ENCODE measurements at places on chromosomes 5 and 9.

DNA sequence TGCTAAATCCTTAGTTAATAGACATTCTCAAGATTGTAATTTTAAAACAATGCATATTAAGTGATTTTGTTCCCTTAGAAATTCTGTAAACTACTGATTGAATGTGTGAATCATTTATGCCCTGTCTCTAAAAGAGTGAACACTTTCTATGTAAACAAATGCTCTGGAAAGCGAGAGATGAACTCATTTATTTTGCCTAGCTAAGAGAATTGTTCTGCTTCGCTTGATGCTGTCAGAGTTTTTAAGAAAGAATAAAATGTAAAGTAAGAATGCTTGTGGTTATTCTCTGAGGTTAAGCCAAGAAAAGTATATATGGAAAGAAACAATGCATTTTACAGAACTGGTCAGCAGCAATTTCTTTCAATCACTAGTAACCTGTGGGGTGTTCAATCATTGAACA lies 347.4 kb upstream of the NUDT12 start:
- no peak for DNase-seq

DNA sequence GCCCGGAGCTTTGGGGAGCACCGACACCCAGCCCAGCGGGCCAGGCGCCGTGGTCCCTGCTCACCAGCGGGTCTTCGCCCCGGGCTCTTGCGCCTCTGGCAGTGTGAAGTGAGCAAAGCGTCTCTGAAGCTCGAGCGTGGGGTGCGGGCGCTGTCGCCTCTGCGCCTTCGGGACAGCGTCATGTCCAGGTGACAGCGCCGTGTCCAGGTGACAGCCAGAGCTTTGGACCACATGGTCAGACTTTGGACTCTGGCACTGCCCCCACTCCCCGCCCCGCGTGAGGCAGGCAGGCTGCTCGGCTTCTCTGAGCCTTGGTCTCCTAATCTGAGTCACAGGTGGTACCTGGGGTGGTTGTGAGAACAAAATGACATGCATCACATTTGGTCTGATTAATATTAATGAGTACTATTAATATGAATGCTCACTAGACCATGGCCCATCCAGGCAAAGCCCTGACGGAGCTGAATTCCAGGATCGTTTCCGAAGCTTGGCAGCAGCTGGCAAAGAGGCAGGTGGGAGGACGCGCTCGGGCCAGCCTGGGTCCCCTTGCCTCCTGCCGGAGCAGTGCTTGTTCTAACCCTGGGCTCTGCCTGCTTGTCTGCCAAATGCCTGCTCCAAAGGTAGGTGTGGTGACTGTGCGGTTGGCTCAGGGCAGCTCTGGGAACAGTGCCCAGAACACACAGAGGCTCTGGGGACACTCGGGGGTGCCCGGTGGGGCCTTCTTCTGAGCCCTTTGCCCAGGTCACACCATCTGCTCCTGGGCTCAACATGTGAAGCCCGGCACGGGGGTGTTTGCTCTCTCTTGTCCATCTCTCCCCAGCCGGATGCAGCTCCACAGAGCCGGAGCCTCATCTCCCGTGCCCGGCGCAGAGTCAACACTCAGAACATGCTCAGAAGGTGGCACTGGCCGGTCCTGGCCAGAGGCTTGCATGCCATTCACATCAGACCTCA lies 157.1 kb downstream of the OLFM1 start:
- DNase-seq: no peak

DNA sequence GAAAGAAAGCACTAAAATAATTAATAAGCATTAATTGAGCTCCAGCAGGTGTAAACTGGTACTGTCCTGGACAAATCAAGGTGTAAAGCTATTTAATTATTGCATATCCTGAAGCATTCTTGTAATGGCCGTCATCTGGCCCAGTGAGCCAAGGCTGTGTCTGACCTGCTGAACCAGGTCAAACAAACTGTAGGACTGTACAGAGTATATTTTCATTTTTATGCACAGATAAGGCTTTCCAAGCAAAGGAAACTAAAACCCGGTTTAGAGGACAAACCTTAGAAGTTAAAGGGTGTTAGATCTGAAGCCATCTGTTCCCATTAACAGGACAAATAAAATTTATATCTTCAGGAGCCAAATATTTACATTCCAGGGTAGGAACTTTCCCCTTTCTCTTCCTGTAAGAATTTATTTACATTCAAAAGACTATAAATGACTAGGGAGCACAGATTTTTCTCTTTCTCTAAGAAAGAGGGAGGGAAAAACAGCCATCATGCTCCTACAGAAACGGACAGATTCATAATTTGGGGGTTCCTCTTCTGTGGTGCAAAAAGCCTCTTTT lies 69.8 kb downstream of the ESM1 start:
- no peak for DNase-seq

GRCh38 chr9:80158554-80159170 lies 586.9 kb downstream of the TLE4 start:
- DNase-seq: no peak

- DNase-seq: no peak
Measured at GRCh38 chr9:81849631-81850259, 78.5 kb upstream of the SPATA31D4 start.

- DNase-seq: no peak
Measured at GRCh38 chr9:87826331-87826730, 56.3 kb upstream of the SPATA31E1 start.

- DNase-seq: no peak
Measured at GRCh38 chr5:73135429-73136054, 15.2 kb downstream of the TMEM171 start.

GRCh38 chr9:14006386-14007187 lies 307.4 kb downstream of the NFIB start:
- DNase-seq: no peak

DNA sequence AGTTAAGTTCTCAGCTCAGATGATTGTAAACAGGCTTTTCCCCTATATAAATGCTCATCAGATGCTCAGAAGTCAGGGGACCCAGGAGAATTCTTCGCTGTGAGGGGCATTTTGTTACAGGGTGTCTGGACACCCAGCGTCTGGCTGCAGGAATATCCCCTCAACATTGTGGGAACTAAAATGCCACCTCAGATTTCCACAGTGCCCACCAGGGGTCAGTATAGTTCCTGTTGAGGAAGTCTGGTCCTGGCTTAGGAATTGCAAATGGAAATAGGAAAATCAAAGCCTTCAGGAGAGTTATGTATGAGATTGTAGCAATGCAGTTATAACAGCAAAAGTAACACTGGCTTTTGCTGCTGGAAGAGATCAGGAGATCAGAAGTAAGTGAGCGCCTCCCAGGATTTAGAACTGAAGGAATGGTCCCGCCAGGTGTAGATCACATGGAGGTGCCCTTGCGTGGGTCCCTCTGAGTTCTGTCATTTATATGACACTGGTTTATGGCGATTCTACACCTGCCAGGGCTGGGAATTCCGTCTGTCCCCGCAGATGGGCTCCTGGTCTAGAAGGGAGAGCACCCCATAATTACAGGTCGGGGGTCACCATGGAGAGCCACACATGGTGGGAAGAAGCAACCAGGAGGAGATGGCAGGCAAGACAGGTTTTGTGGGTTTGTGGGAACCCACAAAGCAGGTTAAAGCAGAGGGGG lies 47.1 kb upstream of the CTSL start:
- peak; percentile 54 for DNase-seq

- no peak for DNase-seq
Measured at GRCh38 chr5:54932789-54933188, 52.6 kb downstream of the ESM1 start.

GRCh38 chr5:144183254-144183889 lies 12.7 kb downstream of the KCTD16 start:
- DNase-seq: no peak

- DNase-seq: no peak
Measured at GRCh38 chr5:39517800-39518199, 93.0 kb upstream of the DAB2 start.

DNA sequence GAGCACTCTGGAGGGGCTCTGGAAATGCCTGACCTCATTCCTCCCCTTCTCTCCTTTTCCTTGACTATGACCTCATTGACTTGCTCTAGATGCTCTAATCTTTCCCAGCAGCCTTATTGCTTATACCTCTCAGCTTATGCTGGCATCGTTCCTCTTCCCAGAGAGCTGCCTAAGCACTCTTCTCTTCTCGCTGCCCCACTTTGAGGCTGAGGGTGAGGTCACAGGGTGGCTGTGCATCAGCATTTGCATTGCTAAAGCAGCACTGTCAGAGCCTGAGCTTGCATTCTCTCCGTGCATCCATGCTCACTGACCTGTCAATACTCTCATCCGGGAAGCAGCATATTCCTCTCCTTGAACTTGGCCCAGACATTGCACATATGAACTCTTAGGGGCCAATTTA lies 96.4 kb upstream of the NTRK2 start:
- no peak for DNase-seq

GRCh38 chr9:131270171-131271015 lies 5.9 kb downstream of the FAM78A start:
- peak; percentile 72 for DNase-seq

GRCh38 chr5:3217771-3218495 lies 377.7 kb upstream of the IRX1 start:
- no peak for DNase-seq

GRCh38 chr9:83423815-83424707 lies 114.1 kb downstream of the FRMD3 start:
- DNase-seq: no peak
